ENCODE measurements at places on chromosomes 13 and 19.

DNA sequence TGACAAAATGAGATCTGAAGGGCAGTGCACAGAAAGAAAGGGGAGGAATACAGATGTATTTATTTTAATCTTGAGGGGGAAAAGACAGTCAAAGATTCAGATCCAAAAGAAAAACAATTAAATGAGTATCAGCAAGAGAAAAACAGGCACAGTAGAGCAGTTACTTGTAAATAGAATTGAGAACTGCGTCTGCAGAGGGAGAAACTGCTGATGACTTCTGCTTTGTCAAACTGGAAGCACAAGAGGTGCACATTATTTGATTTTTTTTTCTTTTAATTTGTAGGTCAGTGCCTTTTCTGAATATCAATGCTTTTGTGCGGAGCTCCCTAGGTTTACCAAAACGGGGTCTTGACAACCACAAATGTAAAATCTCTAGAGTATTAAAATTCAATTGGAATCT lies 37.3 kb downstream of the EFNB2 start:
- DNase-seq: no peak

DNA sequence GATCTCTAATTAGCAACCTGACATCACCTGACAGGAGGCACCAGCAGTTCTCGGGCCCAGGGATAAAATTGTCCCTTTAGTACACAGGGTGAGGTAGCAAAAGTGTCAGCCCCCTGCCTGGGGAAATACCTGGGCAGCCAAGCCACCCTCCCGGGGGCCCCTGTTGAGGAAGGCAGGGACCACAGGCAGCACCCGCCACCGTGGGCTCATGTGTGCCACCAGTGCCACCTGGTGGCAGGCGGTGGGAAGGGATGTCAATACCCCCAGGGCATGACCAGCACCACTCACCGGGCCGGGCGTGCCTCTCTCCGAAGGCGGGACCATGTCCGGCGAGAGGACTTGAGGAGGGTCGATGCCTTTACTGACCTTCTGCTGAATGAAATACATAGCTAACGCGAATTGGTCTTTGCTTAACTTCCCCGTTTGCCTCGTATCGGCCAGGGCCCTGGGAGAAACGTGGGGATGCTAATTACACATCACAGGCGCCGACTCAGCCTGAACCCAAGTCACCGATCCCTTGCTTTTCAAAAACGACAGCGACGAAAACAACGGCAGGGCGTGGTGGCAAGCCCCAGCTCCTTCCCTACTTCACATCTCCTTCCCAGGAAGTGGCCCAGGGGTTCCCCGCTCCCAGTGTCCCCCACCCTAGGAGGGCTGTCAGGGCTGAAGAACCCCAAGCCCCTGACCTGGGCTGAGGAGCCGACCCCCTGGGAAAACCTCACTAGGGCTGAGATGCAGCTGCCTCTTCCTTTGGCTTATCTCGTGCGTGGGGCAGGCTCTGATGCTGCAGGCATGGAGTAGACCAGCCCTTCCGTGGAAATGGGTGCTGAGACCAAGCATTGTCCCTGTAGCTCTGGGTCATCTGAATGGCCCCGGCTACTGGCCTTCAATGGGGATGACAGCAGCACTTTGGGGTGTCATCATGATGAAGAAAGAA lies 53.8 kb downstream of the EPS15L1 start:
- DNase-seq: peak; percentile 36

DNA sequence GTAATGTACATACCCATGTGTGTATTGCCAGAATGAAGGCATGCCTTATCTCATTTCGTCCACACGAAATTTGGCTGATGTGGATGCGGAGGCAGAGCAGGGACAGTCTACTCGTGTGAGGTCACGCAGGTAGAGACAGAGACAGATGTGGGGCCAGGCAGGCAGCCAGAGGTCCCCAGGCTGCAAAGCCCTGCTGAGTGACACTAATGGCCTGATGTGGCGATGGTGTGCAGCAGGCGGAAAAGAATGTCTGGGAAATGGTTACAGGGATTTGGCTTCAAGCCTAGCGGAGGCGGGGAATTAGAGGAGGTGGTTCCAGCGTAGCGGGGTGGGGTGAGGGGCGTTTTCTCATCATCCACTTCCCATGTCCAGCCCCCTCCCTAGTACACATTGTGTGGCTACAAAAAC lies 4.2 kb upstream of the IZUMO2 start:
- DNase-seq: no peak

- DNase-seq: no peak
Measured at GRCh38 chr13:101554420-101555125, 102.1 kb downstream of the ITGBL1 start.

DNA sequence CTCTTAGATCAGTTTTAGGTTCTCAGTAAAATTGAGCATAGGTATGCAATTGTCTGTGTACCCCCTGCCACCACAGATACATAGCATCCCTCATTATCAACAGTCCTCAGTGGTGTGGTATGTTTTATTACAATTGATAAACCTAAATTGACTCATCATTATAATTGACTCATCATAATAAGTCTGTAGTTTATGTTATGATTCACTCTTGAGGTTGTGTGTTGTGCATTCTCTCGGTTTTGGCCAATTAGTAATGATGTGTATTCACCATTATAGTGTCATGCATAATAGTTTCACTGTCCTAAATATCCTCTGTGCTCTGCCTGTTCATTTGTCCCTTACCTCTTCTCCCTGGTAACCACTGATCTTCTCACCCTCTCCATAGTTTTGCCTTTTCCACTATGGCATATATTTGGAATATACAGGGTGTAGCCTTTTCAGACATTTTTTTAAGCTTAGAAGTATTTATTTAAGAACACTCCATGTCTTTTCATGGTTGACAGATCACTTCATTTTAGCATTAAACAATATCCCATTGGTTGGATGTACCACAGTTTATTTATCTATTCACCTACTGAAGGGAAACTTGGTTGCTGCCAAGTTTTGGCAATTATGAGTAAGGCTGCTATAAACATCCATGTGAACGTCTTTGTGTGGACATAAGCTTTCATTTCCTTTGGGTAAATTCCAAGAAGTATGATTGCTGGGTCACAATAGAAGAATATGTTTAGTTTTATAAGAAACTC lies 1620.6 kb upstream of the MIR17HG start:
- no peak for DNase-seq

- DNase-seq: peak; percentile 23
Measured at GRCh38 chr19:45638930-45639729, at the start of gene EML2. TSS of gene EML2 (minus strand) at chr19:45639397. CDS start at chr19:45639376, 21 bp downstream.

- no peak for DNase-seq
Measured at GRCh38 chr19:6813659-6814058, 41.2 kb downstream of the VAV1 start.

DNA sequence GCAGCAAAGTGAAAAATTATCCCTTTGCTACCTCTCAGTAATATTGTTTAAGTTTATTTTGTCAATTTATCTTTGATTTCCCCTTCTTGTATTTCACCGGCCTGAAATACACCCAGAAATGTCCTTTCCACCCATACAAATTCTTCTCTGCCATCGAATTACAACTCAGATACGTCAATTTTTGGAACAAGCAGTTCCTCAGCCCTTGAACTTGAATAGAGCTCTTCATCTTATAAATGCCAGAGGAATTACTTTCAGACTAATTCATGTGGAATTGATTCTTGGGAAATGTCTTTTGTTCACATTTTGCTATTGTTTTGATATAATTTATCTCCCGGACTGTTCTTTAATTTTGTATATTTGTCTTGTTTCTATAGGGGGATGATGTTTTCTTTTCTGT lies 1359.3 kb upstream of the MIR17HG start:
- DNase-seq: no peak

DNA sequence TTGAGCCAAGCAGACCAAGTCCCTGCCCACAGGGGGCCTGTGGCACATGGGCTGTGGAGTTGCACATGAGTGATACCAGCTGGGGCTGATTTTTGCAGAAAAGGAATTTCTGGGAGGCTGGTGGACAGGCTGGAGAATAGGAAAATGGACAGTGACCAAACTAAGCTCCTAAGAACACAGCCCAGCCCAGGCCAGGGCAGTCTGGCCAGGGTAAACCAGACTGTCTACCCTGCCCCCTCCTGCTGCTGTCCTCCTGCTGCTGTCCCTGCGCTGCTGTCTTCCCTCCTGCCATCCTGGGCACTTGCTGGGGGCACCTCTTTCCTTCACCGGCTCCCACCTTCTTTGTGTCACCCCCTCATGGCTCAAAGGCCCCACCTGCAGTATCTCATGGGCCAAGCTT lies 219.2 kb downstream of the ZIC5 start:
- DNase-seq: no peak

DNA sequence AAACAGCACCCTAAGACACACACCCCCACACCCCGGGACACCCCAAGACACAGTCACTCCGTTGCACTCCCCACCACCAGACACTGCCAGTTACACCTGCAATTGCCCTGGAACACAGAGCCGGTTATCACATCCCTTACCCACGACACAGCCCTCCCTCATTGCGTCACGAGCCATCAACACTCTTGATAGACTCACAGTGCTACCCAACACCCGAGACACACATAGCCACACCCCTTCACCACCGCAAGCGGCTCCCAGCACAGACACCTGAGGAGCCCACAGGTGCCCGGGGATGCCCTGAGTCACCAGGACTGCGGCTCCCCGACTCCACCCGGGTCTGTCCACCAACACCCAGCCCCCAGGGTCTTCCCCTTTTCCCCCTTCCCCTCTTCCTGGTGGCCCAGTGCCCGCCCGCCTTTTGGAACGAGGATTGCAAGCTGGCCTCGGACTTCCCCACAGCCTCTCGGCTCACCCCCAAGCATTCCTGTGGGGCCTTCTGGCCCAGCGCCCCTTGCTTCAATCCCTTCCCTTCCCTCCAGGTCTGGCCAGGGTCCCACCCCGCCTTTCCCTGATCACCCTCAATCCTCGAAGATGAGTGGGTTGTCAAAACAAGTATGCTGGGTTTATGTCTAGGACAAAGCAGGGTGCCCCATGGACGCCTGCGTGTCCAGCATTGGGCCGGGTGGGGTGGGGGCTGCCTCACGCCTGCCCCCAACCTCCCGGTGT lies 1.7 kb upstream of the PTGER1 start:
- no peak for DNase-seq

GRCh38 chr13:31421756-31422155 lies 222.0 kb downstream of the B3GLCT start:
- DNase-seq: no peak

DNA sequence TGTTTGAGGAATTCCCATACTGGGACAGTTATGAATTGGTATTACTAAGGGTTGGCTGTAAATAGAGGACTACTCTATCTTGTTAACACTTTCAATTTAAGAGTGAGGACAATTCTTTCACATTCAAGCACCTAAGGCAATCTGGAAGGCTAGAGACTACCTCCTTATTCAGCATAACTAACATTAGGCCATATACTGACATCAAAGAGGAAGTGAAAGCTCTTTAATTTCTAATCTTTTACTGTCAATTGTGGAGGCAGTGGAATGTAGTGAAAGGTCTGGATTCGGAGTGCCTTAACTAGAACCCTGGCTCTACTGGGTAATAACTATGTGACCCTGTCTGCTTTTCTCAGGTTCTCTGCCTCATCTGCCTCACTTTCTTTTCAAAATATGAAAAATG lies 134.0 kb downstream of the UFM1 start:
- DNase-seq: no peak

DNA sequence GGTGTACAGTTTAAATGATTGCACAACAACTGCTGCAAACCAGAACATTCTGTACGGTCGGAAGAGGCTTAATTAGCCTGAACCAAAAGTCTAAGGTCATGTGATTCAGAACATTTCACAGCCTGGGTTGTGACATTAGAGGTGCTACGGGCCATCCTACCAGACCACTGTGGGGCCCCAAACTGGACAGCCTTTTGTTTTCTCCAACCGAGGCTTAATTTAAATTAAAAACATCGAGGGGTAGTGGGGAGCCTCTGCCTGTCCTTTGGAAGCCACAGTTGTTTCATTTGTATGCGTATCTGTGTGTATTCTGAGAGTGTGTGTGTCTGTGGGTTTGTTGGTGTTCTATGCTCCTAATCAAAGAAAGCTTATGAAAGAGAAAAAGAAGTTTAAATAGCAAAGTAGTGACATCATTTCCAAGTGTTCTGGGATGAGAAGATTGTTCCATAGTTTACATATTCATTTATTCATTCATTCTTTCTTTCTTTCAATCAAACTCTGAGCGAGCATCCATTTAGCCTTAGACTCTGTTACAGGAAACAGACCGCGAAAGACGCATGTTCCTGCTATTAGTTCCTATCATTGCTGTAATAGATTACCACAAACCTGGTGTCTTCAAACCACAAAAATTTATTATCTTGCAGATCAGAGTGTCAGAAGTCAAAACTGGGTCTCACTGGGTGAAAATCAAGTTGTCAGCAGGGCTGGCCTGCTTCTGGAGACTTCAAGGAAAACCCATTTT lies 444.8 kb downstream of the FOXO1 start:
- no peak for DNase-seq

GRCh38 chr19:3494051-3494450 lies 6.4 kb downstream of the DOHH start:
- no peak for DNase-seq

All from activated CD8-positive, alpha-beta memory T cell treated with anti-CD3 and anti-CD28 coated beads for 48 hours (primary cell).